ENCODE measurements at places on chromosomes 7 and 10. TPM values are rescaled to one million over a fixed set of nuclear protein-coding genes. Genes with fewer than 3 reads are reported as not detected.

ANXA7 gene
- total RNA-seq = 171 TPM

PLXDC2 gene
- total RNA-seq = not detected

CYP2W1 gene
- not detected for total RNA-seq

AOAH gene
- total RNA-seq = 17.8 TPM

TPST1 gene
- 1.1 TPM for total RNA-seq

TAS2R3 gene
- total RNA-seq = 2.2 TPM

PRKAR2B gene
- 0.77 TPM for total RNA-seq

MRPS24 gene
- total RNA-seq = 119 TPM

CYP26A1 gene
- not detected for total RNA-seq

CYP2C18 gene
- total RNA-seq = 1.2 TPM

ANLN gene
- 35.6 TPM for total RNA-seq

NOBOX gene
- not detected for total RNA-seq

BLNK gene
- total RNA-seq = not detected

RSPH10B2 gene
- 0.59 TPM for total RNA-seq

TDRD1 gene
- 0.16 TPM for total RNA-seq

DNA sequence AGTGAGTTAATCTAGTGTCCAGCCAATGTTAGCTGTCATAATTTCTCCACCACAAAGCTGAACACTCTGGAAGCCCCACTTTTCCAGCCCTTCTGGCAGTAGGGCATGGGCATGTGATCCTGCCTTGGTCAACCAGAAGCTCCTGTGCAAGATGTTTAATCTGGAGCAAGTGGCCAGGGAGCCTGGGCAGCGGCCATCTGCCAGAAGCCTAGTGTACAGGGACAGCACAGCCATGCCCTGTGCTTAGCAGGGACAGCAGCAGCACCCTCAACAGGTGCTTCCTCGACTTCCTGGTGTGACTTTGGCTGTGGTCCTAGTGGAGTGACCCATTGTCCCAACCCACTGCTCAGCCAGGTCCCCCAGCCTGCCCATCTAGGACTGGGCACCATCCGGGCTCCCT is 10.3 kb downstream of the RBP3 start:
- H3K4me3 ChIP-seq = no peak overlapping the region
- H3K27me3 ChIP-seq = no peaks in the 10 kb centered on the region
- no peaks in the 10 kb centered on the region for H3K36me3 ChIP-seq

- H3K36me3 ChIP-seq = no peaks in the 10 kb centered on the region
- no peaks in the 10 kb centered on the region for H3K4me1 ChIP-seq
- peaks cover 12% of the 10 kb centered on the region for H3K27me3 ChIP-seq
Measured at GRCh38 chr7:132115028-132115427, 461.2 kb downstream of the PLXNA4 start.

DNA sequence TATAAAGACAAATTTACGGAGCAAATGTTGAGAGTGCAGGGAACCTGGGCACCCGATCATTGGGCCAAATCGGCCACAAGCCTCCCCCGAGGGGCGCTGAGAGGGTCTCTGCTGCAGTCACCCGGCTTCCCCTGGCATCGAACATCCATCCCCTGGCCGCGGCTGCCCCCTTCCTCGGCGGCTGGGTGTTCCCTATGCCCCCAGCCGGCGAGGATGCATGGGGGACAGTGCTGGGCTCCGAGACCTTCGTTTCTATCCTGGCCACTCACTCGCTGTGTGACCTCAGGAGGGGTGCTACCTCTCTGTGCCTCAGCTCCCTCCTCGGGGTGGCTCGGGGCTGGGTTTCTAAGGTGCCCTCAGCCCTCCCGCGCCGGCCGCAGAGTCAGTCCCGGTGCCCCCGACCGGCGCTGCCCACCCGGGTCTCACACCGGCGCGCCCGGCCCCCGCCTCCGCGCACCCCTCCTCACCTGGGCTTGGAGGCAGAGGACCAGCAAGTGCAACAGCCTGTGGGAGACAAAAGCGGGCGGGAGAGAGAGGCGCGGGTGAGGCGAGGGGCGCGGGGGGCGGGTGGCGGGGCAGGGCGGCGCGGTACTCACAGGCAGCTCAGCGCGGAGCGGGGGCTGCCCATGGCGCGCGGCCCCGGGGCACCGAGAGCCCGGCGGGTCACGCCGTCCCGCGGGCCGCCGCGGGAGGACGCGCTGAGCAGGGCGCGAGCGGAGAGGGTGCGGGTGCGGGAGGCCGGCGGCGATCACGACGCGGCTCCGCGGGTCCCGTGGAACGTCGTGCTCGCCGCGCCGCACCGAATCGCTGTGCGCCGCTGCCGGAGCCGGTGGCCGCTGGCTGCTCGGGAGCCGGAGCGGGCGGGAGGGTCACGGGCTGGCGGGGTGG is at the start of gene FGF8:
TSS of gene FGF8 (minus strand) at position 842 of the 888 bp plus-strand sequence. CDS start at position 628, 214 bp downstream.
- H3K4me1 ChIP-seq = peaks cover 14% of the 10 kb centered on the region
- no peak for DNase-seq
- peaks cover 67% of the 10 kb centered on the region for H3K27me3 ChIP-seq
- no peak within 1 kb of the TSS for H3K27ac ChIP-seq
- H3K36me3 ChIP-seq = peaks cover 22% of the 10 kb centered on the region
- peak within 1 kb of the TSS; percentile 59 for H3K4me3 ChIP-seq

GRCh38 chr10:63217120-63217605 is 84.0 kb downstream of the NRBF2 start:
- H3K27ac ChIP-seq = no peak overlapping the region
- peaks cover 24% of the 10 kb centered on the region for H3K36me3 ChIP-seq
- H3K4me1 ChIP-seq = peaks cover 46% of the 10 kb centered on the region
- H3K27me3 ChIP-seq = no peaks in the 10 kb centered on the region
- peak; percentile 75 for DNase-seq
- peak overlapping the region; percentile 15 for H3K4me3 ChIP-seq

- no peaks in the 10 kb centered on the region for H3K27me3 ChIP-seq
- H3K4me3 ChIP-seq = no peak overlapping the region
- H3K4me1 ChIP-seq = peaks cover 3% of the 10 kb centered on the region
- no peak overlapping the region for H3K27ac ChIP-seq
- peaks cover 28% of the 10 kb centered on the region for H3K36me3 ChIP-seq
- DNase-seq = no peak
Measured at GRCh38 chr10:87544721-87545120, 40.0 kb downstream of the MINPP1 start.

DNA sequence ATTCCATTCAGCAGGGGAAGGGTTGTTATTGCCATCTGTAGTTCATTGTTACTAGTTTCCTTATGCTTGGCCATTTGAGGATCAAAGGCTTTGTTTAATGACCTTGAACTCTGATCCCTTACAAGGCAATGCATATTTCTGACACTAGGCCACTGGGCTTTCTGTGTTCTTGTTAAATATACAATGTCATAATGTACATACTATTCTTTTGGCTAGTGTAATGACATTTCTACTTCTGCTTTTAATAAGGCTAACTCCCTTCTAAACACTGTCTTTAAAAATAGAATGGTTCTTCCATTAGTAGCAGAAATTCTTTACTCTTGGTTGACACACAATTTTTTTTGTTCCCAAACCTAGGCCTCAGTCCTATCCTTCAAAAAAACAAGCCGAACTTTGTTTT is 86.6 kb downstream of the BBS9 start:
- no peaks in the 10 kb centered on the region for H3K4me1 ChIP-seq
- H3K27ac ChIP-seq = no peak overlapping the region
- H3K36me3 ChIP-seq = peaks cover 2% of the 10 kb centered on the region
- no peak overlapping the region for H3K4me3 ChIP-seq

- no peak overlapping the region for H3K4me3 ChIP-seq
Measured at GRCh38 chr10:129074939-129075338, 392.1 kb upstream of the MGMT start.

DNA sequence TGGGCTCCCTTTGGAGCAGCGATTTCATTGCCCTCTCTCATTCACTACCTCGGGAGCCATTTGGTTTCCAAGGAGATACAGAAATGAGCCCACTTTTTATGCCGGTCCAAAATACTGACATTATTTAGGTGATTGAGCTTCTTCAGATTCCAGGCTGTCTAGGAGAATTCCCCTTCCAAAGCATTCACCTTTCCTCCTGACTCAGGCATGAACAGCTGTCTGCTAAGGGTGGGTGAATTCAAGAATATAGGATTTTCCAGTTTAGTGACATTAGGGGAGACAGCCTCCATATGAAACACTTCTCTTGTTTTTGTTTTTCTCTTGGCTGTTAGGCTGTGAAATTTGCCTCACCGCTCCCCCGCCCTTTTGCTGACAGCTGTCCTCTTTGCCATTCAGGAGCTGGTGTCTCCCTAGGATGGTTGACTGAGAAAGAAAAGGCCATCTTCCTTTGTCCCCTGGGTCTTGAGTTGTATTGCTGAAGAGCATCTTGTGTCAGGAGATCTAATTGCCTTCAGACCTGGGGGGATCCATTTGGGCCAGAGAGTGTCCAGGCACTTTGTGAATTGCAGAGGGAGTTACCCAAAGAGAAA is 56.7 kb downstream of the LRRC4 start:
- H3K27me3 ChIP-seq = no peaks in the 10 kb centered on the region
- peaks cover 51% of the 10 kb centered on the region for H3K36me3 ChIP-seq
- no peak for DNase-seq
- peaks cover 2% of the 10 kb centered on the region for H3K4me1 ChIP-seq
- no peak overlapping the region for H3K4me3 ChIP-seq
- no peak overlapping the region for H3K27ac ChIP-seq

DNA sequence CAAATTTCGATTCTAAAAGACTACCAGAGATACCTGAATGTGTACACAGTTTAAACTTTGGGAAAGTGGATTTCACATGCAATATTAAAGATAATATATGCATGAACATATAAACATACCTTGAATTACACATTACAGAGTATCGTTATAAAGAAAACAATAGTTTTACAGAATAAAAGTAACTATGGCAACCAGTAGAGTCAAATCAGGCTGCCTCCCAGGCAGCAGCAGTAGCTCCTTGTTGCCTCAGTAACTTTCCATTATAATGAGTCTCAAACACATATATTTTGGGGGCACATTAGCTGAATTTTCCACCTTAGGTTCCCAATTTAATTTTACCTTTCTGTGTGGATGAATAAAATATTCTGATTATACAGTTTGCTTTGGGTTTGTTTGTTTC is 164.4 kb upstream of the FEZF1 start:
- H3K4me3 ChIP-seq = no peak overlapping the region
- DNase-seq = no peak
- no peaks in the 10 kb centered on the region for H3K27me3 ChIP-seq
- H3K4me1 ChIP-seq = no peaks in the 10 kb centered on the region
- no peaks in the 10 kb centered on the region for H3K36me3 ChIP-seq

DNA sequence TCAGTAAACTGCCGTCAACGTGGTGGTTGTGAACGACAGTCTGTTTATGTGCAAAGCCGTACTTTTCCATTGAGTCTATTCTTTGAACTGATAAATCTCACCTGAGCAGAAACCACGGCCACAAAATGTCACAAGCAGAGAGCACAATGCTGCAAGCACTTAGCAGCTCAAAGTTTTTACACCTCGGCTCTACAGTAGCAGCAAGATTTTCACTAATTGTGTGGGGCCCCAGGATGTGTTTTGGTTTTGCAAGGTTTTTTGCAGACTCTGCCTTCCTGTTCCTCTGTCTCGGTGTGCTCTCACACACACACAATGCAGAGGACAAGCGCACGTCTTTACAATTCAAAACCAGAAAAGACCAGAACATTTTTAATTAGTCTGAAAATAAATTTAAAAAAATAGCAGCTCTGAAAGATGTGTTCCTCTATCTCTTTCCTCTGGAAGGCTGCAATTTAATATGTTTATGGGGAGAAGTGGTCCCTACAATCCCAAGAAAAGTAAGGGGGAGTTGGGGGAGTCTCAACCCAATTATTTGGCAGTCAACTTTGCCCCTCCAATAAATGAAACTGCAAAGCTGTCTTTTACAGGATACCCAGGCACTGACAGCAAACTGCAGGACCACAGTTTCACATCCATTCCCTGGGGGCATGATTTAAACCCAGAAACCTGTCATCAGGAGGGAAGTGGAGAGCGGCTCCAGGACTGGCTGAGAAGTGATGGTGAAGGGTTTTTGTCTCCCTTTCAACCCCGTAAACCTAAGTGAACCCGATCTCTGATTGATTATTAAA is 73.8 kb upstream of the SFMBT2 start:
- DNase-seq = peak; percentile 92
- peak overlapping the region; percentile 69 for H3K4me3 ChIP-seq
- peak overlapping the region; percentile 79 for H3K27ac ChIP-seq
- H3K27me3 ChIP-seq = no peaks in the 10 kb centered on the region
- H3K4me1 ChIP-seq = peaks cover 67% of the 10 kb centered on the region
- H3K36me3 ChIP-seq = peaks cover 3% of the 10 kb centered on the region

DNA sequence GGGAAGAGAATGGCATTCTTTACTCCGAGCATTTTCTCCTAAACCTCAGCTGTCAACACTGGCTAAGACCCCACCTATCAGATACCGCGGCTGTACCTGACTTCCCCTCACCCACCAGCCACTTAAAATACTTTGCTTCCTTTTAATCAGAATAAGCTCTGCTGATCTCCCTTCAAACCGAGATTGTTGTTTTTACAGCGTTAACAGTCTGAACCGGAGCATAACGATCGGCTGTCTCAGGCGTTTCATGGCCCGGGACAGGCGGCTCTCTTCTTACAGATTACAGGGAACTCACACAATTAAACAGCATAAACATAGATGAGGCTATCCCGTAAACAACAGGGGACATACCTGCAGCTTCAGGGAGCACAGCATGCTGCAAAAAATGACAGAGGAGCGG is 174.3 kb upstream of the RNF32 start:
- H3K27me3 ChIP-seq = peaks cover 5% of the 10 kb centered on the region
- H3K4me3 ChIP-seq = no peak overlapping the region
- no peak for DNase-seq

GRCh38 chr7:118183428-118183785 is 557 bp upstream of the LSM8 start:
- peak overlapping the region; percentile 99 for H3K27ac ChIP-seq
- H3K4me1 ChIP-seq = peaks cover 32% of the 10 kb centered on the region
- H3K4me3 ChIP-seq = peak overlapping the region; percentile 99
- H3K36me3 ChIP-seq = peaks cover 28% of the 10 kb centered on the region

- H3K27me3 ChIP-seq = no peaks in the 10 kb centered on the region
- no peak for DNase-seq
- H3K4me1 ChIP-seq = no peaks in the 10 kb centered on the region
- no peak overlapping the region for H3K4me3 ChIP-seq
- H3K36me3 ChIP-seq = no peaks in the 10 kb centered on the region
- H3K27ac ChIP-seq = no peak overlapping the region
Measured at GRCh38 chr10:34981844-34982243, 108.3 kb downstream of the CUL2 start.

- peaks cover 8% of the 10 kb centered on the region for H3K27me3 ChIP-seq
- no peak overlapping the region for H3K27ac ChIP-seq
- H3K4me3 ChIP-seq = no peak overlapping the region
Measured at GRCh38 chr10:112279433-112279832, 3.8 kb upstream of the TECTB start.

All from activated CD4-positive, alpha-beta T cell treated with anti-CD3 and anti-CD28 coated beads, Interleukin-2, amount 10 ng/mL, durations not matched to agents 24 days and 14 days (primary cell).